Putamen (tissue), 1 donor: ENCODE measurements at places on chromosomes 7 and 10.

DNA sequence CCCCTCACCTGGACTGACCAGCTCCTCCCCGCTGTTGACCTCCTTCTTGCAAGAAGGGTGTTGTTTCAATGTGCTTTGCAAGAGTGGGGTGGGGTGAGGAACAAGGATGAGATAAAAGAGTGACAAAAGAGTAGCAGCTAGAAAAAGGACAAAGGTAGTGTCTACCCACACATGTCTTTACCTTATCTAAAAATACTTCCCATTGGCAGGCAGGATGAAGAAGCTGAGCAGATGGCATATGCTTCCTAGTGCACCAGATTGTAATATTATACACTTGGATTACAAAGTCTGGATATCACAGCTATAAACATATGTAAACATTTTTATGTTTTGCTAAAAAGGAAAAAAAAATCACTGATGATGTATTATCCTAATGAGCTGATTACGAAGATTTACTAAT, 34.5 kb downstream of the CHN2 start:
- DNase-seq: no peak

GRCh38 chr7:26685606-26686005, 178.8 kb downstream of the SKAP2 start:
- DNase-seq: no peak

DNA sequence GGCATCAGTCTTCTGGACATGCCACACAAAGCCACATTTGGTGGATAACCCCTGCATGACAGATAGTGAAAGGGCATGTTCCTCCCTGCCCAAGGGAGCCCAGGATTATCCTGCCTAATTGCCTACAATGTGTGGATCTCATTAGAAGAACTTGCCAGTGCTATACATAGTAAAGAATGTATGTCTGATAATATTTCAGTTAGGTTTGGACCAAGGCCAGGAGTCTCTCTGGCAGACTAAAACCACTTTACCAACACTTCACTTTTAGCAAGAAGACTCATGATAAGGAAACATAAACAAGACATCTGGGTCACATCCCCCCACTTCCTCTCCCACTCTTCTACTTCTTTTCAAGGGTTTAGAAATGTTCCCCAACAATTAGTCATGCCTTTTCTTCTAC, 196.7 kb downstream of the MTERF1 start:
- no peak for DNase-seq

GRCh38 chr7:18521945-18522566, 26.5 kb downstream of the HDAC9 start:
- no peak for DNase-seq

DNA sequence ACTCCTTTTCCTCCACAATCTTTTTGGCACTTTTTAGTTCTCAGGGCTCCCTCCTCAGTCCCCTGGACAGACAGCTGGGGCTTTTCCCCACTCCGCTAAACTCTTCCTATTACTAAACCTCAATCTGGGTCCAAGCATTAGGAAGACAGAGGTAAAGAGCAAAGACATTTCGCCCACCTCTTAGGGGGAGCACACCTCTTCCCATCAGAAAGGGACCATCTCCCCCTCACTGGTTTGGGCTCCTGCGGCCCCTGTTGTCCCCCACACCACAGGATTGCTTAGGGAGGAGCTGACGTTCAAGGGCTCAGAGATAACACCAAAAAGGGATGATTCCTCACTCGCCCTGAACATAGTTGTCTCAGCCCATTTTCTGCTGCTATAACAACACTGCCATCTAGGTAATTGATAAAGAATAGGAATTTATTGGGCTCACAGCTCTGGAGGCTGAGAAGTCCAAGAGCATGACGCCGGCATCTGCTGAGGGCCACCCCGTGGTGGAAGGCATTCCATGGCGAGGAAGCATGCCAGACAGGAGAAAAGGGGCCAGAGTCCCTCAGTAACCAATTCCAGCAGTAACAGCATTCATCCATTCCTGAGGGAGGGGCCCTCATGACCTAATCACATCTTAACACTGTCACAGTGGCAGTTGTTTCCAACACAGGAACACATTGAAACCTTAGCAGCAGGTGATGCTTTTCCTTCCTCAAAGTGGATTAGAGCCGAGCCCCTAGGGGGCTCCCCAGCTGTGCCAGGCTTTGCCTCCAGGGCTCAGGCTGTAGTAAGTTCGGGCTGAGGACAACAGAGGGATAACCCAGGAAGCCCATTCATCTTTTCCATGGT, 209.6 kb downstream of the EBF3 start:
- DNase-seq: no peak
